Activated naive CD4-positive, alpha-beta T cell treated with anti-CD3 and anti-CD28 coated beads, Interleukin-2, amount 10 ng/mL, durations not matched to agents 7 days and 5 days (primary cell): ENCODE measurements at places on chromosomes 7 and 10.

DNA sequence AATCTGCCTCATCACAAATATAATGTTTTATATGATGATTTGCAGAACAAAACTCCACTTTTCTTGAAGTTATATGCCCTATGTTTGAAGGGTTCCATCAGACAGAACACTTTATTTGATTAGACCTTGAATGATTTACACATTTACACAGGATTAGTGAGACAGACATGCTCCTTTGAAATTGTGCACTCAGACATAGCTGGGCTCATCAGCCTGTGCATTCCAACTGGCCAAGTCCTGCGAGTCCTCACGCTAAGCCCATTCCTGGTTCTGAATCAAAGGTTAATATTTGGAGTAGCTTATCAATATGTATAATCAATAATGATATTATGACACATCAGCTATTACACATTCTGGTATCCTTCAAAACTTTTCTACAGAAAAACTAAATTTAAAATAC, 173.6 kb downstream of the MBL2 start:
- no peak for DNase-seq

DNA sequence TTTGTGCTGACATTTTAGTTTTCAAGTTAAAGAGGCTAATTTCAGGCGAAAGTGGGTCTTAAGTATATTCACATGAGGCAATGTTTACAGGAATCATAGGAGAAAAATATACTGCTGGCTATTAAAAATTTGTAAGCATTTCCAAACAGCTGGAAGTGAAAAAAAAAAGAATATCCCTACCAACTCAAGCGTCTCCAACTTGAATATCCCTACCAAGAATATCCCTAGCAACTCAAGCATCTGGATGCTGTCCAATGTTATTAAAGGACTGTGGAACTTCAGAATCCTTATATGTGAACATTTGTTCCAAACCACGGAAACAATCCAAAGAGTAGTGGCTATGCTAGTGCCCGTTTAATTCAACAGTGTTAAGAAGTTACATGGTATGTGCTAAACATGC, 1303.0 kb downstream of the GATA3 start:
- no peak for DNase-seq

DNA sequence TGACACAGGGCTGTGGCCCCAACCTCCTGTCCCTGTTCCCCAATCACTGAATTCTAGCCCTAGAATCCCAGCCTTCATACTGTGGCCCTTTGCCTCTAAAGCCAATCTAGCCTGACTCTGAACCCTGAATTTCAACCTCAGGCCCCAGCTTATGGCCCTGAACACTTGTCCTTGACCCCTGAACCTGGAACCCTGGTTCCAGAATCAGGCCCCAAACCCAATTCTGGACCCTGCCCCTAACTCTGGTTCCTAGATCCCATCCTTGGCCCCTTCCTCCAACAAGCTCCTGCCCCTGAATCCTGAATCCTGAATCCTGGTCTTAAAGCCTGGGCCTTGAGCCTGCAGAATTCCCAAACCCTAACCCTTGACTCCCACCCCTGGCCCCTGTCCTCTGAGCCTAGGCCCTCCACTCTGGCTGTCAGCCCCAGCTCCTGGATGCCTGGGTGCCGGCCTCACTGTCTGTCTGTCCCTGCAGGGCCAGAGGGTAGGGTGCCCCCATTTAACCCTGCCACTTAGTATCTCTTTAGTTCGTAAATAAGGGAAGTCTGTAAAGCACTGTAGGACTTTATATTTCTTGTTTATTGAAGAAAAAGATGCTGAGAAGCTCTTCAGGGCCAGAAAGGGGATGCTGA, 1.3 kb downstream of the INPP5A start:
- no peak for DNase-seq

DNA sequence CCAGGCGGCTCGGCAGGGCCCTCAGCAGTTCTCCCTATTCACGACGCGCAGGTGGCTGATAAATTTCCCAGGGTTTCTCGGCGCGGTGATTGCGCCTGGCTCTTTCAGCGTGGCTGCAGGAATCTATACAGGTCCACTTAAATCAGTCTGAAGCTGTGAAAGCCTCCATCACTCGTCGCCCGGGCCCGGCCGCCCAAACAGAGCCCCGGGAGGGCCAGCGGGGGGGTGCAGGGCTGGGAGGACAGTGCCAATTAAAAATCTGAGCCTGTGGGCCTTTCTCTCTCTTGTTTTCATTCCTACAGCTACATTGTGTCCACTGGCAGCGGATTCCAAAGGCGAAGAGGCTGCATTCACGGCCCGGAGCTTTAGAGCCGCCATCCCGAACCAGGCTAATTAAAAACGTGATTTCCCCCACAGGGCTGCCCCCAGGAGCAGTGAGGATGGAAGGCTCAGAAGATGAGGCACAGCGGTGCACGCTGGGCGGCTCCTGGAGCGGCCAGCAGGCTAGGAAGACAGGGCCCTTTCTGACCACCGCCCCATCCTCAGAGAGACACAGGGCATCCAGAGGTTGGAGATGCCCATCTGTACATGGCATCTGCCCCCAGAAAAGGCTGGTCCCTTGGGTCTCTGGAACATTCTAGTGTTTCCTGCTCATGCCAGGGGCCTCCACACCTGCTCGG, 100.7 kb downstream of the FAM53B start:
- no peak for DNase-seq

DNA sequence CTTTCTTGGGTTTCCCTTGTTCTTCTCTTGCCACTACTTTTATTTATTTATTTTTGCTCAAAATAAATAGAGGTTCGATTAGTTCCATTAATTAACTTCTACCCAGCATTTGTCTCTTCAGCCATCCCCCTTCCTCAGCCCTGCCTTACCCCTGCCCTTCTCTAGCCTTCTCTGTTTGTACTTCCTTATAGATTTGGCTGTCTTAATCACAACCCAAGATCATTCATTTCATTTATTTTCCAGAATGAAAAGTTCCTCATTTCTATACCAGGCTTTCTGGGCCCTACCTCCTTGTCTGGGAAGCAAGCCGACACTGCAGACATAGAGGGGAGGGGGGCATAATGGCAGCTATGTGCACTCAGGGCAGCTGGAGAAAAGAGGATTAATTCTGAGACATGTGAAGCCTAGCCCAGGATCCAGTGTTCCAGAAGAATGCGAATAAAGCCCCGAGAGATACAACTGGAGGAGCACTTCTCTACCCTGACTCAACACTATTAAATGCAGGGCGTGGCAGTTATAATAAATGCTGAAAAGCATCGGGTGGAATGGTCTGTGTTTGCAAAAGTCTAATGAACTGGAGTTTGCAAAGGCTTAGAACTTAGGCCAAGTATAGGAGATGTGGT, 6.4 kb upstream of the PDCD4 start:
- DNase-seq, result no peak

DNA sequence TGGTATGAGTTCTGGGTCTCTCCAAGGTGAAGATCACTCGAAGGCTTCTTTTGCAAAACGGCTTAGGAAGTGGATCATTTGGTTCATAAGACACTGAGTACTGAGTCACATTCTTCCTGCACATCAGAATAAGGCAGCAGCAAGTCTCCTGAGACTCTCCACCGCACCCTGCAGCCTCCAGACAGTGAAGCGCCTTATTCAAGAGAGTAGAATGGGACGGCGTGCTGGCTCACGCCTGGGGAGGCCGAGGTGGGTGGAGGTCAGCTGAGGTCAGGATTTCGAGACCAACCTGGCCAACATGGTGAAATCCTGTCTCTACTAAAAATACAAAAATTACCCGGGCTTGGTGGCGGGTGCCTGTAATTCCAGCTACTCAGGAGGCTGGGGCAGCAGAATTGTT, 70.3 kb downstream of the C10orf143 start:
- DNase-seq, result no peak

DNA sequence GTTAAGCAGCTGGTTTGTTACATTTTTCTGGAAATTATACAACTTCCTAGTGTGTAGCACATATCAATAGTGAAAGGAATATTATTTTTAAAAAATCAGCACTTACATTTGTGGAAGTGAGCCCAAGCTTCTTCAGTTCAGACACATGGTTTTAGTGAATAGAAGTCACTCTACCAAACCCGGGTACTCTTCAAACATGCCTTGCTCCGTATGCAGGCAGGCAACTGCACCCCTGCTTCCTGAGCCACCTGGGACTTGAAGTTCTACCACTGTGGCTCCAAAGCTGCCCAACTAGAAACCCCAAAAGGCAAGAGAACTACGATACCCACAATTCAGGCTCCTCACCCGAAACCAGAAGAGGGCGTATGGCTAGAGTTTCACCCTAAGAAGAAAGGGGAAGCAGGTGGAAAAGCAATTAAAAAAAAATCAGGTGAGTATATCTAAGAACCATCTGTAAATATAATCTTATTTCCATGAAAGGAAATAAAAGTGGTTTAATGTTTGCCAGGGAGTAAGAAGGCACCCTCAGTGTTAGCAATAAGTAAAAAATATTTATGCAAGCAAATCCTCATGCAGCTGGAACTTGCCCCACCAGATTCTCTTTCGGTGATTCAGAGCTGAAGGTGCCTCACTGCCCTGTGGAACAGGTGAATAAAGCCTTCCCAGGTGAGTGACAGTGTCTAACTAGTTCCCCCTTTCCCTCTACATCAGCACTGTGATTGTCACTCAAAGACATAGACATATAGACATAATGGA, at the start of gene MACC1:
TSS of gene MACC1 (minus strand) at position 192 of the 756 bp plus-strand sequence. CDS start 55,522 bp downstream, outside the sequence.
- no peak for DNase-seq

- no peak for DNase-seq
Measured at GRCh38 chr10:972763-973162, 15.5 kb upstream of the GTPBP4 start.

DNA sequence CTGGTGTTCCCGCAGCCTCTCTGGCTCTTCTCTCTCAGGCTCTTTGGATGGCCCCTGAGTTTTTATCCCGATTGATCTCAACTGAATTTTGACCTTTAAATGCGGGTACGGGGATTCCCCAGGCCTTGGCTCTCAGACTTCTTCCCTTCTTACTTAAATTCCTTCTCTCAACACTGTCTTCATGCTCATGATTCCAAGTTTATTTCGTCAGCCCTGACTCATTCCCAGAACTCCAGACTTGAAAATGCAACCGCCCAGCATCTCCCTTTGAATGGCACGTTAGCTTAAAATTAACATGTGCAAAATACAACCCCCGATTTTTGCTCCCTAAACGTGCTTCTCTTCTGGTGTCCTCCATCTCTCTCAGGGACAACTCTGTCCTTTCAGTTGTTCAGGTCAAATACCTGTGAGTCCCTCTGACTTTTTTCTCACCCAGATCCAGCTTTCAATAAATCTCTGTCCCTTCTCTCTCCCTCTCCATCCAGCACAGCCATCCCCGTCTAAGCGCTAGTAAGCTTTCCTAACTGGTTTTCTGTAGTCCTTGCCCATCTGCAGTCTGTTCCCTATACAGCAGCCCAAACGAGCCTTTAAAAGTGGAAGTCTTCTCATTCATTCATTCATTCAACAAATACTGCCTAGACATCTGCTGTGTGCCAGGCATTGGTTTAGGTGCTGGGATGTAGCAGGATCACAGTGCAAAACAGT, 7.1 kb downstream of the HECW1 start:
- DNase-seq, result no peak

- DNase-seq, result no peak
Measured at GRCh38 chr7:33807779-33808482, 97.4 kb upstream of the BMPER start.

GRCh38 chr7:157012113-157012547, 1.7 kb upstream of the MNX1 start:
- DNase-seq, result no peak

DNA sequence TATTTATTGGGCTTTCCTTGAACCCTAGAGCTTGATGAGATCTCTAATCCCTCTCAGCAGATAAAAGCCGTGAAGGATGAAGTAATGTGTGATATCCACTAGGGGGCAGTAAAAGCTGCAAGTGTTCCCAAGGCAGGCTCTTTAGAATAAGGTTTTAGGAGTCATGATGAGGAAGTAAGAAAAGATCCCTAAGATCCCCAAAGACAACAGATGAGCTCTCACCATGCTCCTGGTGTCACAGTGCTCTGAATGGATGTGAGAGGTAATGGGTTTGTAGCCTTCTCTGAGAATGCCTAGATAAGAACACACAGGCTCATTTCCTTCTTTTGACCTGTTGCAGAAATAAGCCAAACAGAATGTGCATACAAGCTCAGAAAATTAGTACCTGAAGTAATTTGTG, 70.4 kb upstream of the ITPRID1 start:
- DNase-seq, result no peak

- no peak for DNase-seq
Measured at GRCh38 chr7:108203537-108203936, 73.4 kb upstream of the LAMB4 start.

DNA sequence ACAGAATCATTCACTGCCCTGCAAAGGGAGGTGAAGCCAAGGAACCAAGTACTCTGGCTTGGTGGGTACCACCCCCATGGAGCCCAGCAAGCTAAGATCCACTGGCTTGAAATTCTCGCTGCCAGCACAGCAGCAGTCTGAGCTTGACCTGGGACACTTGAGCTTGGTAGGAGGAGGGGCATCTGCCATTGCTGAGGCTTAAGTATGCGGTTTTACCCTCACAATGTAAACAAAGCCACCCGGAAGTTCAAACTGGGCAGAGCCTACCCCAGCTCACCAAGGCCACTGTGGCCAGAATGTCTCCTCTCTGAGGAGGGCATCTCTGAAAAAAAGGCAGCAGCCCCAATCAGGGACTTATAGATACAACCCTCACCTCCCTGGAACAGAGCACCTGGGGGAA, 1050.0 kb upstream of the GHITM start:
- no peak for DNase-seq

DNA sequence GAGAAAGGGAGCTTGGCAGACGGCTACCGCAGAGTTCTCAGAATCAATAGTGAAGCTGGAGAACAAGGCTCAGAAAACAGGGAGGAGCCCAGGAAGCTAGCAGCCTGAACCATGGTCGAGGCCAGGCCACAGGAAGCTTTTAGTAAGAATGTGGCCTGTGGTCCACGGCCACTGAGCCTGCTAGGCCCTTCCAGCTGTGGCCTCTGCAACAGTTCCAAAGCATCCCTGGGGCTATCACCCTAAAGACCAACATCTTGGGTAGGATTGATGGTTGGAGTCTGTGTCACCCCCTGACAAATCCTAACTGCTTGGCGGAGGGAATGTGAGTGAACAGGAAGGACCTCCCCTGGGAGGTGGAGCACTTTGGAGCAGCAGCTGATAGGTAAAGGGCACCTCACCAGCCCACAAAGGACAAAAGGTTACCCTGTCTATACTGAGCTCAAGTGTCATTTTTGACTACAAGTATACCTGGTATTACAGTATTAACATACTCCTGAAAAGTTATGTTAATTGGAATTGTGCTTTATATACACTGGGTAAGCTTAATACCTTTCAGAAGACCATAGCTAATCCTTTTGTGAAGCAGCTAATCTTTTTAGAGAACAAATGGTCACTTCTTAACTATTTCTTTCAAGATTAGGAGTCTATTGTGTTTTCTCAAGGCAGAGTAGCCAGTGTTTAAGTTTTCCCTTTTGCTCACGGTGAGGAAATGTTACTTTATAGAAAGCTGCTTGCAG, 18.7 kb downstream of the PTPRE start:
- DNase-seq, result no peak
